ENCODE measurements at places on chromosomes 1 and 21. TPM values are rescaled to one million over a fixed set of nuclear protein-coding genes. Genes with fewer than 3 reads are reported as not detected.

The HTR1D gene
- total RNA-seq: not detected

The NUP210L gene
- 0.14 TPM for total RNA-seq

The RNF186 gene
- not detected for total RNA-seq

The FMO3 gene
- 2.2 TPM for total RNA-seq

The WDR3 gene
- total RNA-seq: 16.8 TPM

The FCRL6 gene
- total RNA-seq: 0.42 TPM

DNA sequence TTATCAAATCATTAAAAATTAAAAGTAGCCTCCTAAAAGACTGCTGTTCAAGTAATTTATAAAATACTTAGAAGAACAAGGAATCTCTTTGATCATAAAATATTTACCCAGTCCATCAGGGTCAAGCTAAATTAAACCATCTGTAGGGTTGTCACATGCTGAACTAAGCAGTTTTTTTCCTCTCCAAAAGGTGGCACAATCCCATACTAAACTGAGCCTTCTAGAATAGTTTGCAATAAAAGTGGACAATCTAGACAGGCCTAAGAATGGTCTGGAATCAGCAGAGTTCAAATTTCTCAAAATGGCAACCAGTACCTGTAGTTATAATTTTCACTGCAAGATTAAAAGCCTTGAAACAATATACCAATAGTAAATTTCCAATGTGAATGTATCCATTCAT lies 194.8 kb downstream of the EIF4G3 start:
- DNase-seq: no peak

GRCh38 chr1:231194843-231195516 lies 33.1 kb downstream of the TRIM67 start:
- DNase-seq: peak; percentile 45

GRCh38 chr1:54927472-54928240 lies 40.7 kb upstream of the DHCR24 start:
- DNase-seq: no peak

DNA sequence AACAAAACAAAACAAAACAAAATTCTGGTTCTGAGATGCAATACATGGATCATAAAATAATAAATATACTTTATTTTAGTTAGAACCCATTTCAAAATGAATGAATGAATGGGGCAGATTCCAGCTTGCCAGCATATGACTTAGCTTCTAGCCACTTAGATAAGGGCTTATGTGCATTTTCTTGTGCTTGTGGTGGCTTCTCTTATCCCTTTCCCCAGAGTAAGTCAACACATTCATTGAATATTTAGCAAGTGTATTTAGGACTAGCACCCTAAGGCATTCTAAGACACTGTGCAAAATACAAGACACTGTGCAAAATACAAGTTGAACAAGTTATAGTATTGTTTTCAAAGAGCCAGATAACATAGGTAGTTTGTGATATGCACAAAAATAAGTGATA lies 4.7 kb downstream of the ADIPOR1 start:
- DNase-seq: no peak

DNA sequence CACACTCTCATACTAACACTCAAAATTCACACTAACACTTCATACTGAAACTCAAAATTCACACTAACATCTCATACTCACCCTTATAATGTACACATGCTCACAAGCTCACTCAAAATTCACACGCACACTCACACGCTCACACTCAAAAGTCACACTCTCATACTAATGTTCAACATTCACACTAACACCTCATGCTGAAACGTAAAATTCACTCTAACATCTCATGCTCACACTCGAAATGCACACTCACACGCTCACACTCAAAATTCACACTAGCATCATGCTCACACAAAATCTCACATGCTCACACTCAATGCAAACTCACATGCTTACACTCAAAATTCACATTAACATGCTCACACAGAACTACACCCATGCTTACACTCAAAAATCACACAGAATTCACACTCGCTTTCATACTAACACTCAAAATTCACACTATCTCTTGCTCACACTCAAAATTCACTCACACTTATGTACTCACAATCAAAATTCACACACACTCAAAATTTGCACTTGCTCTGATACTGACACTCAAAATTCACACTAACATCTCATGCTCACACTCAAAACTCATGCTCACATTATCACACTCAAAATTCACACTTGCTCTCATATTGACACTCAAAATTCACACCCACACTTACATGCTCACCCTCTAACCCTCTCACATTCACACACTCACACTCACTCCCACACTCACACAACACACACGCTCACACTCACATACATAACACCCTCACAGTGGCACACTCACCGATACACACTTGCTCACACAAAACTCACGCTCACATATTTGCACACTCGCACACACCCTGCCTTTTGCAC lies 264.4 kb upstream of the VAMP3 start:
- DNase-seq: no peak

DNA sequence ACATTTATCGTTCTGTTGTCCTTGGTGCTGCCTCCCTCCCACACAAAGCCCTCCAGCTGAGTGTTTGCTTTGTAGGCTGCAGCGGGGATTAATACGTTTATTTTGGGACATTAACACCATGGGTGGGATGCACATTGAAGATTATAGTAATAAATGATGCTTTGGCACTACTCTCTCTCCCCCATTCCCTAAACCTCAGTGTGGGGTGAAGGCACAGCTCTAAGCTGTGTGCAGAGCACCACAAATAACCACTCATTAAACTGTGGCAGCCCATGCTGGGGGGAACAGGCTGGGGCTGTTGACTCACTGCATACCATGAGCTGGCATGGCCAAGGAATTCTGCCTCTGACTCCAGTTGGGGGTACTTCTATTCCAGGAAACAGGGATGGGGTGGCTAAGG lies 7.7 kb downstream of the PCP4L1 start:
- no peak for DNase-seq

DNA sequence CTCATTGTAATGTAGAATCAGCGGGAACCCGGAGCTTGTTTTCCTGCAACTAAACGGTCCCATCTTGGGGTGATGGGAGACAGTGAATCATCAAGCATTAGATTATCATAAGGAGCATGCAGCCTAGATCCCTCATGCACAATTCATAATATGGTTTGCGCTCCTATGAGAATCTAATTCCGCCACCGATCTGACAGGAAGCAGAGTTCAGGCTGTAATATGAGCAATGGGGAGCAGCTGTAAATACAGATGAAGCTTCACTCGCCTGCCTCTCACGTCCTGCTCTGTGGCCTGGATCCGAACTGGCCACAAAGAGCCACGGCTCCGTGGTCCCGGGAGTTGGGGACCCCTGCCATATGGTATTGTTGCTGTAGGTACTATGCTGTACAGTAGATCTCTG lies 1.6 kb downstream of the IFI44 start:
- peak; percentile 46 for DNase-seq

DNA sequence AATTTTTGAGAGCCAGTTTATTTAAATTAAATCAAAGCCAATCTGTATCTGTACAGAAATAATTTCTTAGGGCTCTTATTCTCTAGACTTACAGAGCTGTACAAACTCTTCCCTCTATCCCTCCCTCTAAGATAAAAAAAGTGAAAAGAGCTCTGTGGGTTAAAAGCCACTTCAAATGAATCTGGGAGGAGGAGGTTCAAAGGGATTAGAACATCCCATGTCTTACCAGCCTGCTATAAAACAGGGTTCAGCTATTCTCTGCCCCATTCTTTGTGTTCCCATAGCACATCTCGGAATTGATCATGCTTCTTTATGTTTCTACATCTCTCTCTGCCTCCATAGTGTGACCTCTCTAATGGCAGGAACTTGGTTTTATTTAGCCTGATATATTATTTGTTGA lies 19.4 kb downstream of the KIAA0319L start:
- no peak for DNase-seq
